ENCODE measurements at places on chromosomes 1 and 21.
A peak's percentile ranks its signal among the peaks of the same experiment; 100 is the strongest.

DNA sequence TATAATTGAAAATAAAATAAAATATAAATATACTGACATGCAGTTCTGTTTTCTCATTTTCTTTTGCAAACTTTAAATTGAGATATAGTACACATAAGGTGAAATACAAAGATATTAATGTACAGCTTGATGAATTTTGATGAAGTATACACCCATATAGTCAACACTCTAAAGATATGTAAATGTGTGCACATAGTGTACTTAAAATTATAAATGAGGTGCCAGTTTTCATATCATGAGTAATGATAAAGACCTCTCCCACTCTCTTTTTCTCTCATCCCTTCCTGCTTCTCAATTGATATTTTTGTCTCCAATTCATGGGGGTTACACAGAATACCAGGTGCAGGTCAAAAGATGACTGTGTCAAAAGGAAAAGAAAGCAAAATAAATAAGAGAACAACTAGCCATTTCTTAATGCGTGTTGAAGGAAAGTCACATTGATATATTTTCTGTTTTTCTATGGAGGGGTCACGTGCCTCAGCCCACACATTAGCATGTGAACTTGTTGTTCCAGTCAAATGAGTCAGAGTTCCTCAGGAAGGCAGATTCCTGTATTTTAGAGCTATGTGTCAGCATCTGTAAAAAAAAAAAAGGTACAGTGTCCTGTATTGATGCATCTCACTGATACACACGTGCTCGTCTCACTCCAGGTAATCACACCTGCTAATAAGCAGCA, 64.3 kb upstream of the HOOK1 start:
- peak; percentile 86 for DNase-seq

DNA sequence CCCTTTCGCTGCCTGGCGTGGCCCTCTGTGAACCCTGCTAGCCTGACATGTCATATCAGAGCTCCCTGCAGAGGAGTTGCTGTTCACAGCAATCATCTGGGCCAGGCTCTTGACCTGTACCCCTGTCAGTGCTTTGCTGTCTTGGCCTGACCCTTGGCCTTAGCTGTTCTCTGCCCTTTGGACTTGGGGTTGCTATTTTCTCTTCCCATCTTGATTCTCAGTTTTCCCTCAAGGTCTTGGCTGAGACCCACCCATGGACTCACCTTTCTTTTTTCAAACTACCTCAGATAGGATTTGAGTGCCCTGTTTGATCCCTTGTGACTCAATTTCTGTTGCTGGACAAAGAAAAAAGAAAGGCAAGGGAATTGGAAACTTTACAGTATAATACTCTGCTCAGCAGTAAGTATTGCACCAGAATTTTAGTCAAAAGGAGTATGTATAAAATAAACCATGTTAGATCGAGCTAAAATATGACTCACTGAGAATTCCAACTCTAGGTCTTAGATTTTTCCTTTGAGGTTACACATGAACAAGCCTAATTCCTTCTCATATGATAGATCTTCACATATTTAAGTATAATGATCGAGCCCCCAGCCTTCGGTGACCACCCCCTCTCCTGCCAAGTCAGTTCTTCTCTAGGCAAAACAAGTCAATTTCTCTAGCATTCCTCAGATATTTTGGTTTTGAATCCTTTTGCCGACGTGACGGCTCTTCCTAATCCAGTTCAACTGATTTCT, 110.5 kb downstream of the NGF start:
- DNase-seq, result peak; percentile 44

GRCh38 chr1:181028615-181029014, 5.2 kb upstream of the MR1 start:
- no peak for DNase-seq

DNA sequence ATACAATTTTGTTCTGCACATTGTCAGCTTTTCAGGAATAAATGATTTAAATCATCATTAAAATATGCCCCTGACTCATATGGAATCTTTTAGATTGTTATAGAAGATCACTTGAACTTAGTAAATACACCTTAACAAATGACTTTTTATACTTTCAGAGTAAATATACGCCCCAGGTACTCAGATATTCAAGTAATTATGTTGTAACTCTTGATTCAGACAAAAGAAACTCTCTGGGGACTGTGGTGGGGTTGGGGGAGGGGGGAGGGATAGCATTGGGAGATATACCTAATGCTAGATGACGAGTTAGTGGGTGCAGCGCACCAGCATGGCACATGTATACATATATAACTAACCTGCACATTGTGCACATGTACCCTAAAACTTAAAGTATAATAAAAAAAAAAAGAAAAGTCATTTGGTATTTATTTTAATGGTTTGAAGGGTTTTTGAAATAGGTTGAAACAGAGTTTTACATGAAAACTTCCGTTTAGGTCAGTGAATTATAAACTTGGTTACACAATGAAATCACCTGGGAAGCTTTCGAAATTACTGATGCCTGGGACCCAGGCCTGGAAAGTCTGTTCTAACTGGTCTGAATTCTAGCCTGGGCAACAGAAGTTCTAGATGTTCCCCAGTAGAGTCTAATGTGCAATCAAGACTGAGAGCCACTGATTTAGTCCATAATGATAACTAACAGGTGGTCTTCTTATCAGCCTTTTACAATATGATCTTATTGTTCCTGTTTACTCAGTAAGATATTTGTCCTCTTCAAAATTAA, 320.5 kb upstream of the NR5A2 start:
- no peak for DNase-seq

GRCh38 chr1:62068416-62068843, 126.2 kb upstream of the L1TD1 start:
- DNase-seq, result no peak

DNA sequence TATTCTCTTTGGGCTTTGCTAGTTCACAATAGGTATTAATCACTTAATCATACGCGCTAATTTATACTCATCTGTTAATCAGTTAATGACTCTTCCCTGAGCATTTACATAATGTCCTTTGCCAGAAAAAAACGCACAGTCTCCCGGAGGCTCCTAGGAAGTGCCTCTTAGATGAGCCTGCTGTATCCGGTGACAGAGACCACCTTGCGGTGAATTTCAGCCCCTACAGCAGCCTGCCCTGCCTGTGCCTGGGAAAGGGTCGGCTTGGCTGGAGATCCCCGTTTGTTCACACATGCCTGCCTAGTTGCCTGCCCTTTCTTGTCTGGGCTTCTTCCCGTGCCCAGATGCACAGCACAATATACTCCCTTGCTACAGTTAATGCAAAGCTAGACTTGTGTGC, 152.9 kb downstream of the ZBTB18 start:
- no peak for DNase-seq

- DNase-seq, result peak; percentile 36
Measured at GRCh38 chr1:210696709-210697108, 368.0 kb downstream of the HHAT start.

- DNase-seq, result peak; percentile 16
Measured at GRCh38 chr21:25689226-25689625, 45.5 kb downstream of the ATP5PF start.

- no peak for DNase-seq
Measured at GRCh38 chr1:235051521-235051920, 77.1 kb downstream of the TOMM20 start.

DNA sequence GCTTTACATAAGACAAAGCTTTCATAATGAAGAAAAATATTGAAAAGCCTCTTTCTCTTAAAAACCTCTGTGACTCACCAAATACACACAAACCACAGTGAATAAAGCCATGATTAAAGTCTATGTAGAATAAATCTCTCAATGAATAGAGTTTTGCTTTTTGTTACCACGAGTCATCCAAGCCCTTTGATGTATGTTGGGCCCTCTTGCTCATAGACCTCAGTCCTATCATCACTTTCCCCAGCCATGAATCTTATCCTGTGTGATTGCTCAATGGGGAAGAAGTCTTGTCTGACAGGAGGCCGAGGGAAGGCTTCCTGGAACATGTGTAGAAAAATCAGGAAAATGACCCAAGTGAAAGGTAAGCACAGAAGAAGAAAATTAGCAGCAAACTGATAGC, 60.8 kb downstream of the NGF start:
- peak; percentile 48 for DNase-seq

DNA sequence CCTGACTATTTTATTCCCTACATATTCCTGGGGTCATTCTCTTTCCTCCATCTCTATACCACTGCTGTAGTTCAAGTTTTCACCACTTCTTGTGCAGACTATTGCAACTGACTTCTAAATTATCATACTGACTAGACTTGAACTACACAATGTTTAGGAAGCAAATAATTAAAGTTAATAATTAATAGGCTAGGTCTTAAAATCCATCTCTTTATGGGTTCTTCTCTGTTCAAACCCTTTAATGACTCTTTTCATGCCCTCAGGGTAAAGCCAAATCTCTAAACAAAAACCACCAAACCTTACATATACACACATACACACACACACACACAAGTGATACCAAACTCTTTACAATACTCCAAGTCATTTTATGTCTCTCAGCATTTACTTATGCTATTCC, 22.3 kb upstream of the MOB3C start:
- no peak for DNase-seq

GRCh38 chr1:1026599-1027413, 6.9 kb downstream of the AGRN start:
- no peak for DNase-seq

- DNase-seq, result no peak
Measured at GRCh38 chr1:227558732-227559262, 4.6 kb upstream of the ZNF678 start.

GRCh38 chr1:63759778-63760177, 14.0 kb upstream of the ROR1 start:
- DNase-seq, result no peak

DNA sequence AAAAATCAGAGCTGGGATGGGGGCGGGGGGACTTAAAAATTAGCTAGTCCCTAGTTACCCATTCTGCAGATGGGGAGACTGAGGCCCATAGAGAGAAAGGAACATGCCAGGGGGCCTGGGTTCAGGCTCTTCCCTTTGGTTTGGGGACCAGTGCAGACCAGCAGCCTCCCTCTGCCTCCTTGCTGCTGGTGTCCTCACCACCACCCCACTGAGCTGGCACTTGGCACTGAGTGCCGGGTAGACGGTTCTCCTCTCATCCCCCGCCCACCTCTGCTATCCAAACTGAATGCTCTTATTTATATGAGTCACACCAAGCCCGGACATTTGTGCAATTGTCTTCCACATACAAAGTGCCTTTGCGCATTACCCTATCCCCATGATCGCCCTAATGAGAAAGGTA, 39.2 kb downstream of the CAMK2N1 start:
- DNase-seq, result peak; percentile 13

DNA sequence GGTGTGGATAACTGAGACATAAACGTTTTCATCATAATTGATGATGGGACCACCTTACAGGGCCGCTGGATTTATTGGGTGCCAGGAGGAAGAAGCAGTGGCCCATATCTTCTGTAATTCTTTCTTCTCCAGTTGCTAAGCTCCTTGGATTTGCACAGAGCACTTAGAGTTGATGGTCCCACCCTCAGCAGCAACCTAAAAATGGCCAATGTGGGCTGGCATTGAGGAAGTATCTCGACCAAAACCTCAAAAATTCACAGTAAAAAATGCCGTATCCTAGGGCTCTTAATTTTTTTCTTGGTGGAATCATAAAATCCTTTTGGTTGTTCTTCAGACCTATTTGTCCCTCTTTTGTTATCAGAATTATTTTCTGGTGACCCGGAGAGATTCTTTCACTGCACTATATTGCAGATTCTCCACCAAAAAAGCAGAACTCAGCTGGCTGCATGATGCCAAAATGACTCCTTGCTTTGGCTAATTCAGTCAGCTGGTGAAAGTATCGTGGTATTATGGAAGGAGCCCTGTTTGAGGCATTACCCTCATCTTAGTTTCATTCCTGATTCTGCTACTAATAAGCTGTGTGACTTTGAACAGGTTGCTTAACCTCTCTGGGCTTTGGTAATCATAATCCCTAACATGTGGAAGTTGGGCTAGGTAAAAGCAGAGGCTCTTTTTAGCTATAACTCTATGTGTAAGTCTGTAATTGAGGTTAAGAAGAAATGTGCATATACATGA, 27.6 kb downstream of the KIRREL1 start:
- DNase-seq, result peak; percentile 70

- no peak for DNase-seq
Measured at GRCh38 chr1:117058810-117059209, 1.3 kb upstream of the TTF2 start.

DNA sequence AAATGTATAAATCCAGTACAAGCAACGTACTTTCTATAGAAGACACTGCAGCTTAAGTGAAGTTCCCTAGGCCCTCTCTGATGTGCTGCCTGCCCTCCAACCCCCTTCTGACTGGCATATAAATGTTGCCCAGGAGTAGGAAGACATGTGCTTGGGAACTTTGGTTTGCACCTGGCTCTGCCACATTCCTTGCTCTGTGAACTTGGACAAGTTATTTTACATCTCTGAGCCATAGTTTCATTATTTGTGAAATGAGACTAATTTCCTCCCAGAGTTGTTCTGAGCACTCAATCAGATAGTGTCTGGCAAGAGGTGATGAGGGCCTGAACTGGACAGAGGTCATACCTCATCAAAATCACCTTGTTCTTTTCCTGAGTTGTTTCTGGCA, 3.5 kb upstream of the PHC2 start:
- no peak for DNase-seq

DNA sequence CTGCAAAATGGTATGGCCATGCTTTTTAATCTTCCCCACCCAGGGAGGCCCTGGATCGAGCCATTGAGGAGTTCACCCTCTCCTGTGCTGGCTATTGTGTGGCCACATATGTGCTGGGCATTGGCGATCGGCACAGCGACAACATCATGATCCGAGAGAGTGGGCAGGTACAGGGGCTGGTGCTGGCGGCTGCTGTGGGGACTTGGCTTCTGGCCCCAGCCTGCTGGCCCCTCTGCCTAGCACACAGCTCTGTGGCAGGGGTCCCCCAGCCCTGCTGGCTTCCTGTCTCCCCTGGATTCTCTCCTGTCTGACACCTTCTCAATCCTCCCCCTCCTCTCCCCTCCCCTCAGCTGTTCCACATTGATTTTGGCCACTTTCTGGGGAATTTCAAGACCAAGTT, 72.4 kb downstream of the PIK3CD start:
- no peak for DNase-seq

- DNase-seq, result no peak
Measured at GRCh38 chr1:1914101-1914970, 724 bp upstream of the CALML6 start.

DNA sequence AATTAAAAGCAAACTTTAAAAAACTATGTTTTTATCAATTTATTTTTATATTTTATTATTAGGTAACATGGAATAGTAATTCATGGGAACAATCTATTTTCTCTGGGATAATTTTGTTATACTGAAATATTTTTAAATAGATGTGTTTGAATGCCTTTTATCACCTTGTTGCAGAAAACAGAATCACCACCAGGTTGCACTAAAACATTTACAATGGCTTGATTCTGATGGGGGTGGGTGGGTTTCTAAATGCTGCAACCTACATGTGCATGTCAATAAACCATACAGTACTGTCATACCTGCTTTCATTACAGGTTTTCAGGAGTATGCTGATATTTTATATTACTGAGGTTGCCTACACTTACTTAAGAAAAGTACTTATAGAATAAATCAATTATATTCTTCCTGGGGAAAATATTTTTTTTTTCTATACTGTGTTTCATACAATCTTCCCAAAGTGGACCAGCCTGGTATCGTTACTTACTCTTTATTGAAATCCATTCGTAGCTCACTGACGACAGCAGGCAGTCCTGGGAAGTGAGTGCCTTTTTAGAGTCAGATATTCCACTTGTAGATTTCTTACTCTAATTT, 132.8 kb downstream of the PTPRC start:
- peak; percentile 62 for DNase-seq
